ENCODE measurements at places on chromosomes 2 and 18. TPM values are rescaled to one million over a fixed set of nuclear protein-coding genes. Genes with fewer than 3 reads are reported as not detected.
A peak's percentile ranks its signal among the peaks of the same experiment; 100 is the strongest.

DNA sequence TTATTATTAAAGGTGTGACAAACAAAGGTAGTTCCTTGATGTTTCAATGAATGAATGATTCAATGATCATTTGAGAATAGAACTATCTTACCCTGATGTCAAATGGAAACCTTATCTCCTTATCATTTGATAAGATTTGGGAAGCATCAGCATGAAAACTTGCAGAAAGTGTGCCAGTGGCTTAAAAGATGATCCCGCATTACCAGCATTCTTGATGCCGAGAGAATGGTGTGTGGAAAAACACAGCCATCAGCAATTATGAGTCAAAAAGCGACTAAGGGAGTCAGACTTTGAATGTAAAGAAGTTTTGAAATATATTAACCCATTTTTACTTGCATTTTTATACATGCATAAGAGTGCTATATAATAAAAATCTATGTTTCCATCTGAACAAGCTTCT, 93.7 kb downstream of the MAIP1 start:
- no peaks in the 10 kb centered on the region for H3K36me3 ChIP-seq
- no peaks in the 10 kb centered on the region for H3K4me1 ChIP-seq
- H3K27me3 ChIP-seq = peaks cover 29% of the 10 kb centered on the region
- no peak overlapping the region for H3K4me3 ChIP-seq

DNA sequence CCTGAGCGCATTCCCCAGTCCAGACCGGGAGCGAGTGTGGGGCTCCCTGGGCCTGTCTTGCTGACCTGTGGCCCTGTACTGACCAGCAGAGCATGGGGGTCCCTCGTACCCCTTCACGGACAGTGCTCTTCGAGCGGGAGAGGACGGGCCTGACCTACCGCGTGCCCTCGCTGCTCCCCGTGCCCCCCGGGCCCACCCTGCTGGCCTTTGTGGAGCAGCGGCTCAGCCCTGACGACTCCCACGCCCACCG, 5.3 kb downstream of the NEU4 start:
- H3K36me3 ChIP-seq = no peaks in the 10 kb centered on the region
- H3K27ac ChIP-seq = no peak overlapping the region
- no peak overlapping the region for H3K4me3 ChIP-seq
- peaks cover 3% of the 10 kb centered on the region for H3K27me3 ChIP-seq
- H3K4me1 ChIP-seq = peaks cover 4% of the 10 kb centered on the region

DNA sequence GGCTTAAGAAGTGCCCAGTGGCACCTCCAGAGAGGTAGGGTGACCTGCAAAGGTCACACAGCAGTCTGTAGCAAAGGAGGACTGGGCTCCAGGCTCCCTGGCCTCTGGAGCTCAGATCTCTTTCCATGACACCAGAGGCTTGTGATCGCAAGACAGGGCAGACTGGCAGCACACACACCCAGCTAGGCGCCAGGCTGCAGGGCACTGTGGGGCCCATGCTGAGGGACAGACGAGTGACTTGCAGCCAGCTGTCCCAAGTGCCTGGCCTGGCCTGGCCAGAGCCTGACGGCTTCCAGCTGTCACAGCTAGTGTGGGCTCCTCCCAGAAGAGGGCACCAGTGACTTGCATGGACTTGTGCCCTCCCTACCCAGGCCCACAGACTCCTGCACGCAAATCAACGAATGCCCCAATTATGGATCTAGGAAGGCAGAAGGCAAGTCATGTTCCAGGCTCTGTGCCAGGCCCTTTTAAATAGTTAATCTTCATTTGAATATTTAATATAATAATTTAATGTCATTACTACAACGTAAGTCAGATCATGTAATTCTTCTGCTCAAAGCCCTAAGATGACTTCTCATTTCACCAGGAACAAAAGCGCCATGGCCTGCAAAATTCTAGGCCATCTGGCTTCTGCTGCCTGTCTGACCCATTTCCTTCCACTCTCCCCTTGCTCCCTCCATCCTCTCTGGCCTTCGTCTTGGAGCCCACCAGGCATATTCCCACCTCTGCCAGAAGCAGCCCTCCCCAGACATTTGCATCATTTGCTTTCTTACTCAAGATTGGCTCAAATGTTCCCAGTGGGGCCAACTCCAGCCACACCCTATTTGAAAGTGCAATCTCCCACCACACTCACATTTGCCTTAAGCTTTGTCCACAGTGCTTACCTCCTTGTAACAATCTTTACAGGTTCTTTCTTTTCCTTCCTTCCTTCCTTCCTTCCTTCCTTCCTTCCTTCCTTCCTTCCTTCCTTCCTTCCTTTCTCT, 3.7 kb upstream of the SPEG start:
- no peaks in the 10 kb centered on the region for H3K36me3 ChIP-seq
- H3K27ac ChIP-seq = no peak overlapping the region
- DNase-seq = no peak
- H3K27me3 ChIP-seq = peaks cover 45% of the 10 kb centered on the region

DNA sequence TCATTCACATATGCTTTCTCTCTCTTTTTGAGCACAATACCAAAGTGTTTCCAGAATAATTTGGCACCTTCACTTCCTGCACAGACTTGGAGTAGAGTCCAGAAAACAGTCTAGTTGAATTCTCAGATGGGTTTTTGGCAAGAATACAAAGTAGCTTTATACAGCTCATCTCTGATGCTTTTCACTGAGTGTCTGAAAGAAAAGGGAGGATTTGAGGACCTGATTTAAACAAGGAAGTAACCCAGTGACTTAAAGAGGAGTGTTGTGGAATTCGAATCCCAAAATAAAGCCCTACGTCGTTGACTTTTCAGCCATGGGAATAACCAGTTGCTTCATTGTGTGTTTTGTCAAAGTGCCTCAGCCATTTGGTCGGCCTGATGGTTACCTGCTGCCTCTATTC, 31.8 kb downstream of the METAP1D start:
- no peak for DNase-seq
- no peaks in the 10 kb centered on the region for H3K27me3 ChIP-seq
- H3K36me3 ChIP-seq = no peaks in the 10 kb centered on the region

GRCh38 chr2:171810422-171811244, 83.4 kb downstream of the SLC25A12 start:
- H3K27ac ChIP-seq = no peak overlapping the region
- DNase-seq = no peak
- no peak overlapping the region for H3K4me3 ChIP-seq
- H3K27me3 ChIP-seq = no peaks in the 10 kb centered on the region

DNA sequence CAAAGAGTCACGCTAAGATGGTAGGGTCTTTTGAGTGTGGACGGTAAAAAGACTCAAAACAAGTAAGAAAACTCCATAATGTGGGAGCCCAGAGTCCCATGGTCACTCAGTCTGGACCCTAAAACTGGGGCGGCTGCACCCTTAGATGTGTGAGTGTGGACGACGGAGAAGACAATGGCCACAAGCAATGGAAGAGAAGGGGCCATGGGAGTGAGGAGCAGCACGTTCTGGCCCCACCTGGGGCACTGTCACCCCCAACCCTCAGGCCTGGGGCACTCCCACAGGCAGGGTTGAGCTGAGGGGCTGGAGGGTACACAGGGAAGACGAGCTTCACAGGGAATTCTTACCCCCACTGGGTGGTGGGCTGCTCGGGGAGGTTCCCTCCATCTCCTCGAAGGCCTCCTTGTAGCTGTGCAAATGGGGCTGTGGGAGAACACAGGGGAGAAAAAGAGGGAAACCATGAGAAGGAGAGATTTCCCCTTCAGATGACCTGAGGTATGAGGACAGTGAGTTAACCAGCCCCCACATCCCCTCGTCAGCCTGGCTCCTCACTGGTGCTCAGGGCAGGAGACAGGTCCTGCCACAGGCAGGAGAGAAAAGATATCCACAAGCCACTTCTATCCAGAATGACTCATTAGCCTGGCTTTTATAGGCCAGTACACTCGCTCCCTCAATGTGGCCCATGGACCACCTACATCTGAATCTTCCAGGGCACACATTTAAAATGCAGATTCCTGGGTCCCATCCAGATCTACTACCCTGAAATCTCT, 167.9 kb downstream of the TNS1 start:
- DNase-seq = no peak
- no peak overlapping the region for H3K27ac ChIP-seq
- H3K36me3 ChIP-seq = no peaks in the 10 kb centered on the region
- no peaks in the 10 kb centered on the region for H3K4me1 ChIP-seq
- H3K4me3 ChIP-seq = no peak overlapping the region

- DNase-seq = no peak
- peaks cover 6% of the 10 kb centered on the region for H3K27me3 ChIP-seq
- no peaks in the 10 kb centered on the region for H3K4me1 ChIP-seq
- H3K4me3 ChIP-seq = no peak overlapping the region
These were observed 60.1 kb downstream of the RAB27B start for GRCh38 chr18:54888378-54888777.

DNA sequence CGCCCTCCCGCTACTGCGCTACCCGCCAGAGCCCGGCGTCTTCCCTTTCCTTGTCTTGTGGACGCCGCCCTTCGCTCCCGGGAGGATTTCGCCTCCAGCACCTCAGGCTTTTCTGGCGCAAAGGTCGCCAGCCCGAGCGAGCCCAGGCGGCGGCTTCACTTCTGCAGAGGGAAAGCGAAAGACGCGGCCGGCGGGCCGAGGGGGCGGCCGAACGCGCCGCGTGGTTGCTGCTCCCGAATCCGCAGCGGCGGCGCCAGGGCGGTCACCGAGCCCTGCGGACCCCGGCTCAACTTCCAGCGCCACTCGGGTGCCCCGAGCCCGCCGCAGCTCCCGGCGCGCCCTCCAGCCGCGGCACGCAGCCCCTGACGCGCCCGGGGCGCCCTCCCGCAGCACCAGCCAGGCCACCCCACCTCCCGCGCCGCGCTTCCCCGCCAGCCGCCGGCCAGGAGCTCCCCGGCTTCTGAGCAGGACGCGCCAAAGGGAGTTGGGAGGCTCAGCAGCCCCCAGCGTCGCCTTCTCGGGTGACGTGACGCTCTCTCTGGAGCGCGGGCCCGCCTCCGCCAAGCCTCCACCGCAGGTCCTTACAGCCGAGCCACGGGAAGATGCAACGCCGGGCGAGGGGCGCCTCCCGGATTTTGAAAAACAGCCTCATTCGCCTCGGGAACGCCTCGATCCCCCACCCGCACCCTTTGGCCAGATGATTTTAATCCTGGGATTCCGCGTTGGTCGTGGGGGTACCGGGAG, 84.9 kb upstream of the EPB41L3 start:
- peak; percentile 45 for DNase-seq
- H3K27ac ChIP-seq = no peak overlapping the region
- H3K27me3 ChIP-seq = peaks cover 23% of the 10 kb centered on the region
- peaks cover 6% of the 10 kb centered on the region for H3K4me1 ChIP-seq
- no peaks in the 10 kb centered on the region for H3K36me3 ChIP-seq

DNA sequence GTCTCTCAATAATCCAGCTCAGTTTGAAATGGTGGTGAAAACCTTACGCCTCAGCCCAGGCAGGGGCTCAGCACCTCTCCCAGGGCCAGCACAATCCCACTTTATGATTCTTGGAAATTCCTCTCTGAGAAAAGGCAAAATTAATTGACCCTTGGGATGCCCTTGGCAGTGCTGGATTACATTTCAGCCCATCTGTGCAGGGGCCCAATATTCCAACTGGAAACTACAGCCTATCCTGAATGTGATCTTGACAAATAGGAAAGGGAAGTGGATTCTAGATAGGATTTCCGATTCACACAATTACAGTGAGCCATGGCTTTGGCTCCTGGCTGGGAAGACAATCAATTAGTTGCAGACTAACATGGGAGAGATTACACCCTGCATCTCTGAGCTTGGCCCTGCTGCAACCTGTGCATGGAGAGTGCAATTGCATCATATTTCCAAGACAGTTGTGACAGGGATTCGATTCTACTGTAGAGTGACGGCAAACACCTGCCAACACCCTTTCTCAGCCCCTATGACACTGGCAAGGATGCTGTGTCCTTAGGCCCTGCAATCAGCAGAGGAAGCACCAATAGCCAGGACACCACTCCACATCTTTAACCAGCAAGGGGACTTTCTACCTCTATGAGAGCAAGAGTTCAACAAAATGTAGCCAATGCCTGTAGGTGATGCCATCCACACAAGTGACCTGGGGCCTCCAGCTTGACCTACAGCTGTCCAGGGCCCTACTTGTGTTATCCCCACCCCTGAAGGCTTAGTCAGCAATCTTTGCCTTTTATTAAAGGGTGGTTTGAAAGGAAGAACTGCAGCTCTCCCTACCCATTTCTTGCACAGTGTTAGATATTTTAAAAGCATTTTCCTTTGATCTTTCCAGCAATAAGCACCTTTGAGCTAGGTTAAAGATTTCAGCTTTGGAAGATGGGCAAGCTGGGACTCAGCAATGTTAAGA, 187.2 kb upstream of the HS6ST1 start:
- H3K27ac ChIP-seq = no peak overlapping the region
- DNase-seq = no peak
- H3K4me1 ChIP-seq = no peaks in the 10 kb centered on the region
- H3K27me3 ChIP-seq = peaks cover 10% of the 10 kb centered on the region

DNA sequence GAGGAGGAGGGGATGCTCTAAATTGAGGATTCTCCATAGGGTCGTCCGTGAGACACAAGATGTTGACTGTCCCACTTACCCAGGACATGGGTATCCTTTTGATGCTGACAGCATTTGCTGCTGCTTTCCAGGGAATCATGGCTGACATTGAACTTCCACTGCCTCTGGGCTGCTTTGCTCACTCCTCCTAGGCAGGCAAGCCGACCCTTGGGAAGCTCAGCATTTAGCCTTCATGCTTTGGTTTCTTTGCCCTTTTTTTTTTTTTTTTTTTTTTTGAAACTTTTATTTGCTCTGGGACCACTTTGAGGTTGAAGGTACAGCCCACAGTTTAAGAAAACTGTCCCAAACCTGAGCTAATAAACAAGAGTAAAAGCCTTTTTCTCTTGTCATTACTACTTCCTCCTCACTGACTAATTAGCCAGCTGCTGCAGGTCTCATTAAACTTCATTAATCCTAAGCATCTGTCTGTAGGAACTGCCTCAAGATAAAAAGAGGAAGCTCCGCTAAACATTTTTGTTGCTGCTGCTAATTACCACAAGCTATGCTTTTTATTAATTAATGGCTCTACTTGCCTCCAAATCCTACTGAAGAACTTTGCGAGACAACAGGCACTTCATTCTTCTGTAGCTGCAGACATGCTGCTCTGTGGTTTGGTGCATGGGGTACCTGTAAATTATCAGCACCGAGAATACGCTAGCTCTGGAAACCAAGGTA, 125.4 kb downstream of the SPTBN1 start:
- peak overlapping the region; percentile 67 for H3K4me3 ChIP-seq
- H3K36me3 ChIP-seq = peaks cover 15% of the 10 kb centered on the region
- H3K4me1 ChIP-seq = peaks cover 78% of the 10 kb centered on the region
- no peaks in the 10 kb centered on the region for H3K27me3 ChIP-seq
- DNase-seq = no peak
- peak overlapping the region; percentile 83 for H3K27ac ChIP-seq

GRCh38 chr18:44062345-44062744, 618.3 kb upstream of the SETBP1 start:
- H3K27me3 ChIP-seq = no peaks in the 10 kb centered on the region
- no peak for DNase-seq
- no peak overlapping the region for H3K27ac ChIP-seq
- no peaks in the 10 kb centered on the region for H3K36me3 ChIP-seq
- no peak overlapping the region for H3K4me3 ChIP-seq
- H3K4me1 ChIP-seq = no peaks in the 10 kb centered on the region

DNA sequence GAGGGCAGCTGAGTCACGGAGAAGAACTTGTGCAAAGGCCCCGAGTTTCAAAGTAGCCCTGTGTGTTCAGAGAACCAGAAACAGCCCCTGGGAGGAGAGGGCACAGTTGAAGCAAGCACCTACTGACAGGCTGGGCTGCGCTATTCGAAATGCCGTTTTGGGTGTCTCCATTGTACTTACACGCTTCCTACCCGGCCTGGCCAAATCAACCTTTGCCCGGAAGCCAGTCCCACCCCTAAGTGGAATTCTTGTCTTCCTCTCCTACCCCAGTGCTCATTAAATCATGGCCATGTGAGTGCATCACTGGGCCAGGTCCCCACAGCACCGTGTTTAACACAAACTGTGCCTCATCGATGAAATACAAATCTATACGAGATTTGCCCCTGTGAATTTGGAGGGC, 6.0 kb downstream of the DIPK1C start:
- H3K27me3 ChIP-seq = peaks cover 42% of the 10 kb centered on the region
- peaks cover 4% of the 10 kb centered on the region for H3K4me1 ChIP-seq
- no peak overlapping the region for H3K4me3 ChIP-seq
- no peak for DNase-seq

Gene TNFAIP6
- total RNA-seq = not detected

Gene FECH
- total RNA-seq = 23.6 TPM

Gene HOXD11
- not detected for total RNA-seq
